ENCODE measurements at places on chromosomes 12 and 14.

DNA sequence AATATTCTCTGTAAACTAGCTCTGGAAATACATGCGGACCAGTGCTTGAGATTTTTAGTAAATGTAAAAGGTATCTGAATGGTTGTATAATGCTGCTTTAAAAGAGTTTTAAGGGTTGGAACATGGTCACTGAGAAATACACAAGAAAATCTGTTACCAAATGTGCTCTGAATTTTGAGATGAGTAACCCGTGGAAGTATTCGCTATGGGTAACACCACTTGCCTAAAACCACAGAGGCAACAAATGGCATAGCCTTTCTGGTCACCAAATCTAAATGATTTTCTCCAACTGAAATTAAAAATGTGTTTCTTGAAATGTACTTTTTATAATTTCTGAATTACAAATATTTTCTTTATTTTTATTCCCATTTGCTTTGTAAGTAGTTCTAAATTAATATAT, 745.7 kb downstream of the DIO2 start:
- DNase-seq, result no peak

GRCh38 chr12:104799458-104799857, 158.6 kb downstream of the SLC41A2 start:
- peak; percentile 12 for DNase-seq

DNA sequence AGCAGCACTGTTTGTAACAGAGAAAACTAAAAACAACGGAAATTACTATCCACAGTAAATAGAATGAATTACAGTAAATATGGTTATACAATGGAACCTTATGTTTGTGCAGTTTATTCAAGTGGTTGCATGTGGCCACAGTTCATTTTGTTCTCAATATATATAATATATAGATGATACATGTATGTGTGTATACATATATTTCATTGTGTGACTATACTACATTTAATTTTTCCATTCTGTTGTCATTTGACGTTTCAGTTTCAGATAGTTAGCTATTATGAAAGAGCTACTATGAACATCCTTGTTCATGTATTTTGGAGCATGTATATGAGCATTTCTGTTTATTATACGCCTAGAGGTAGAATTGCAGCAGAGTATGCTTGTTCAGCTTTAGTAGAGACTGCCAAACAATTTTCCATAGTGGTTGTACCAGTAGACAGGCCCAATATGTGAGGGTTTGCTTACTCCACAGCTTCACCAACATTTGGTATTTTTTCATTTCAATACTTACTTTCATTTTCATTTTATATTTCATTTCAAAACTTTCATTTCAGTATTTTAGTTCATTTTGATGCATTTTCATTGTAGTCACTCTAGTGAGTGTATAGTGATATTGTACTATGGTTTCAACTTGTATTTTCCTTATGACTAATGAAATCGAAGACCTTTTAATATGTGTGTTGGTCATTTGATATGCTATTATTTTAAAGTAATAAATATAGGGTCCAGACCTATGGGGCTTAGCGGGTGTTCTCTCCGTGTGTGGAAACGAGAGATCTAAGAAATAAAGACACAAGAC, 141.5 kb upstream of the FGD4 start:
- DNase-seq, result no peak

GRCh38 chr14:90349739-90350138, 18.0 kb upstream of the NRDE2 start:
- no peak for DNase-seq

DNA sequence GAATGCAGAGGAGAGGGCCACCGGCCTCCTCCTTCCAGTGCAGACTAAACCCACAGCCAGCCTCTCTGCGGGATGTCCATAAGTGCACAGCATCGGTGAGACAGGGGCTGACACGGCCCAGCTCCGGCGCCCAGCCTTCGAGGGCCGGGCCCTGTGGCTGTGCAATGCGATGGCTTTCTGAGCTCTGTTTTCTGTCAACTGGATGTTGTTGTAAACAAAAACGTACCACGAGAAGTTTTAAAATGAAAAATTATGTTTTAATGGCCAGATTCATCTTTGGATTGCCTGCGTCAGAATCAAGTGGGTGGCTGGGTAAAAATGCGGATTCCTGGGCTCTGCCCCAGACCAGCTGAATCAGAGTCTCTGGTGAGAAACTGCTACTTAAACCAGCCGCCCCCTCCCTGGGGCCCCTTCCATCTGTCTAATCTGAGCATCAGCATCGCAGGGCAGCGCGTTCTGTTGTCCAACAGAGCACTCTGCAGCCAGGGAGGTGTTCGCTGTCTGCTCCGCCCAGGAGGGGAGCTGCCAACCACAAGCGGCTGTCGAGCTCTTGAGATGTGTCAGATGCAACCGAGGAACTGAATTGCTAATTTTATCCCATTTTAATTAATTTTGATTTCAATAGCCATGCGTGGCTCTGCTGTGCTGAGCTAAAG, 133.4 kb downstream of the RFLNA start:
- DNase-seq, result no peak

DNA sequence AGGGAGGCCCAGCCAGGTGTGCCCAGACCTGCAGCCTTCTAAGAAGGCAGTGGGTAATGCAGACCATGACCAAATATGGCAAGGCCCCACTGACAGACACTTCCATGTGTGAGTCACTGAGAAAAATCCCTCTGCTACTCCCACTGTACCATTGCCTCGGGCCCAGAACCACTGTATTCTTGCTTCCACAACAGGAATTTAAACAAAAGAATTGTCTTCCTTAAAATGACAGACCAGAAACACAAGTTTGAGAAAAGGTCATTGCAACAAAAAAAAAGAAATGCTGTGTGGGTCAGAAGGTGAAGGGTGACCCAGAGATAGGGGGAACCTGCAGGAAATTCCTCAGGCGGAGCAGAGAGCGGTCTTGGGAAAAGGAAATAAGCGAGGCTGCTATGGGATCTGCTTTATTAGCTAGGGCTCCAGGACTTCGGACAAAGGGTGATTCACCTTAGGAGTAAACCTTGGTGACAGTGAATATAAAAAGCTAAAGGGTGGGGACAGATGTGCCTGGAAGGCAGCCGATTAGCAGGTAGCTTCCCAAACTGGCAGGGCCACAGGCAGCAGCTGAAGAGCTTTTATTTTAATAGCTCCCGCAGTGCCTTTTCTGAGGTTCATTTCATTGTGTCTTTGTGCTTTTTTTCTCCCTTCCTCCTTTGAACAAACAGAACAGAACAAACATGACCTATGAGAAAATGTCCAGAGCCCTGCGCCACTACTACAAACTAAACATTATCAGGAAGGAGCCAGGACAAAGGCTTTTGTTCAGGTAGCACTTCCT, 185.3 kb upstream of the BCL2L14 start:
- no peak for DNase-seq

DNA sequence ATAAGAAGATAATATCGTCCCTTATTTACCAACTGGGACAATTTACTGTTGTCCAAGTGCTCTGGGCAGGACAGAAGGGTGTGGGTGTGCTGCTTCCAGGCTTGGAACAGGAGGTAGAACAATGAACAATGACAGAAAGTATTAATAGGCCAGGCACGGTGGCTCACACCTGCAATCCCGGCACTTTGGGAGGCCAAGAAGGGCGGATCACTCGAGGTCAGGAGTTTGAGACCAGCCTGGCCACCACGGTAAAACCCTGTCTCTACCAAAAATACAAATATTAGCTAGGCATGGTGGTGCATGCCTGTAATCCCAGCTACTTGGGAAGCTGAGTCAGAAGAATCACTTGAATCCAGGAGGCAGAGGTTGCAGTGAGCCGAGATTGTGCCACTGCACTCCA, 2.5 kb downstream of the IFI27 start:
- DNase-seq, result no peak

- no peak for DNase-seq
Observed at GRCh38 chr12:24770334-24770733, 178.6 kb downstream of the BCAT1 start.

DNA sequence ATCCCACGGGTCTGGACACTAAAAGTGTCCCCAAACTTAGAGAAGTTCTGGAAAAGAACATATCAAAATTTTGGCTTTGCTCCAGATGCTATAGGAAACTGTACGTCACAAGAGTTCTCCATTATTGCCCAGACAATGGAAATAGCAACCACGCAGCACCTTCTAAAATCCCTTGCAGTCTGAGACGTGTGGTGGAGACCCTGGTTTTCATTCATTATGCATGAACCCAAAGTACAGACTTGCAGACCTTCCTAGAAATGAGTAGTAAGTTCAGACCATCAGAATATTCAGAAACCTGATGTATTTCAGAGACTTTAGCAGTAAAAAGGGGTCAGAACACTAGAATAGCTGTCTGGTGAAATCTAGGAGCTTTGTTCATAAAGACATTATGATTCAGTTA, 50.0 kb upstream of the BCL2L14 start:
- no peak for DNase-seq

- no peak for DNase-seq
Observed at GRCh38 chr14:59063259-59063658, 125.2 kb upstream of the DAAM1 start.

GRCh38 chr12:103627189-103627855, 40.2 kb downstream of the STAB2 start:
- no peak for DNase-seq

DNA sequence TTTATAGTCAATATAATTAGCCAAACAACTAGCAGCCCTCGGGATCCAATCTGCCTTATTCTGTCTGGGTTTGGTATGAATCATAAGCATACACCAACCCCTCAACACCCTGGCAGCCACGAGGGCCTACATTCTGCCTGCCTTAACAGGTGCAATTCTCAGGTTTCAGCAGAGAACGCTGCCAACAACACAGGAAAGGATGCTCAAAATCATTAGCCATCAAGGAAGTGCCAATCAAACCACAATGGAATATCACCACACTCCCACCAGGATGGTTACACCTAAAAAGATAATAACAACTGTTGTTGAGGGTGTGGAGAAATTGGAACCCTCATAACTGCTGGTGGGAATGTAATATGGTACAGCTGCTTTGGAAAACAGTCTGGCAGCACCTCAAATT, 122.8 kb downstream of the TTC7B start:
- DNase-seq, result no peak

DNA sequence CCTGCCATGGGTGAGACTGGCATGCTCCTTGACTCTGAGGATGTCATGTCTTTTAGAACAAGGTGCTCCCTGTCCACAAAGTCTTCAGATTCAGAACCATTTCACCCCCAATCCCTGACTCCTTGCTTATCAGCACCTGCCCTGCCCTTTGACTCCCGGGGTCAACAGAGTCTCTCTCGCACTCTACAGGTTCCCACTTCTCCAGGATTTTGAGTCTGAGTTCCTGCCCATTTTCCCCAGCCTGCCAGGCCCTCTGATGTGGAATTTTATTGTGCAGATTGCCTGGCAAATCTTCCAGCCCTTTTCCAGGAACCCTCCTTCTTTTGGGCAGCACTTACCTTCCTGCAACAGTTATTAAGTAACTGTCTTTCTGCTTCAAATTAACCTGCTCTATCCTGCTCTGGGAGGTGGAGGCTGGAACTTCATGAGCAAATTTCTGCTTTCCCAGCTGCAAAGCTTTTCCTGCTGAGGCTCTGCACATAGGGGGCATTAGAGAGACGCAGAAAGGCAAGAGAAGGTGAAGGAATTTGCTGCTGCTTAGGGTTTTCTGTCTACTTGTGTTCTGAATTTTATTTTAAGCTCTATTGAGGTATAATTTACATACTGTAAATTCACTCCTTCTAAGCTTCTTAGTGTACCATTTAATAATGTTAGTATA, 259.1 kb downstream of the PCNX1 start:
- no peak for DNase-seq

- DNase-seq, result no peak
Observed at GRCh38 chr12:76303989-76304460, 44.2 kb downstream of the BBS10 start.

- no peak for DNase-seq
Observed at GRCh38 chr14:80464531-80465149, 253.3 kb upstream of the DIO2 start.

GRCh38 chr12:93847517-93848474, 170.6 kb downstream of the CRADD start:
- DNase-seq, result no peak

DNA sequence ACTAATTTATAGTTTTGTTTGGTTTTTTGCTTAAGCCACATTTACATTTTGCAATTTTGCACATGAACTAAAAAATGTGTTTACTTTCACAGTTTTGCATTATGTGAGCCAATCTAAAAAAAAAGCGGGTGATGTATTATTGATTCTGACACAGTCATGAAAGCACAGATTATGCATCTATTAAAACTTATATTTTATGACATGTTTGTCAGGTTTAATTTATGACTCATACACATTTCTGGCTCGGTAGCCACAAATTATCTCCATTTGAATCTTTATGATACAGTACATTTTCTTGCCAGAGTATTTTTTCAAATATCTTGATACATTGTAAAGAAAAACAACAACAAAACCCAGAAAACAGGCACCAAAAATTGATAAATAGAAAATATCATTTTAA, 280.4 kb upstream of the GRIP1 start:
- no peak for DNase-seq

- DNase-seq, result no peak
Observed at GRCh38 chr14:98622208-98623051, 649.6 kb downstream of the BCL11B start.

DNA sequence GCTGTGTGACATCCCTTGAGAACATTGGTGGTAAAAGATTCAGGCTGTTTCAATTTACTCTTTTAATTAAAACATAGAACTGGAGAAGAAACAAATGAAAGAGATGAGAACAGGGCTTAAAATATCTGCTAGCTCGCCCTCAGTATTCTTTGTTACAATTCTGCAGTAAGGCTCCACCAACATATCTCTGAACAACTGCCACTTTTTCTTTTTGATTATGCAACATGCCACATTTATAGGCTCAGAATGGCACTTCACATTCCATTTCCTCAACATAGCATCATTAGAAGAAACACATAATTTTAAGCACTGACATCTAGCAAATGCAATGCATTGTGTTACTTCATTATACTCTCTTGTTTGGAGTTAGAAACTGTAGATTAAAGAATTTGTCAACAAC, 1315.2 kb downstream of the LRFN5 start:
- DNase-seq, result no peak

- no peak for DNase-seq
Observed at GRCh38 chr14:73997944-73998447, 21.1 kb downstream of the ENTPD5 start.

- no peak for DNase-seq
Observed at GRCh38 chr14:55699131-55700057, 119.4 kb downstream of the KTN1 start.

DNA sequence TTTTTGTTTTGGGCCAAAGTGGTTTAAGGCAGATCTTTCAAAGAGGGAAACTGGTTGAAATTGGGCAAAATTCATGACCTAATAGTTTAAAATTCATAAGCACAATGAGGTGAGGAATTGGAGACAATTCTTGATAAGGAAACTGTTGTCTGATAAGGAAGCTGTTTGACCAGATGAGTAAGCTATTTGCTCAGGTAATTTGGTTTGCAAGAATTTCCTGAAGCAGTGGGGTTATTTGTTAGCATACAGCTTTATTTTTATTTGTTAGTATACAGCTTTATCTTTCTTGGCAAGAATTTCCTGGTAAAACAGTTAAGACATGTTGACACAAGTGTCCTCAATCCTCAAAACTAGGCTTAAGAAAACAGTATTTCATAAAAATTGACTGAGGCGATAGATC, 559.0 kb downstream of the GALC start:
- DNase-seq, result no peak

GRCh38 chr14:50008562-50008961, 107.8 kb downstream of the VCPKMT start:
- no peak for DNase-seq

- DNase-seq, result no peak
Observed at GRCh38 chr12:41795910-41796309, 348.8 kb downstream of the GXYLT1 start.

- no peak for DNase-seq
Observed at GRCh38 chr14:51395361-51395849, 155.4 kb downstream of the TMX1 start.

GRCh38 chr12:52622349-52622748, 4.0 kb upstream of the KRT73 start:
- no peak for DNase-seq

- DNase-seq, result no peak
Observed at GRCh38 chr14:35806006-35806907, 2.8 kb downstream of the RALGAPA1 start.

All from cortex of kidney (tissue), 1 donor.